ENCODE measurements at places on chromosomes 3 and 15. TPM values are rescaled to one million over a fixed set of nuclear protein-coding genes. Genes with fewer than 3 reads are reported as not detected.

The ZNF710 gene
- polyA plus RNA-seq: 14.5 TPM

The HCLS1 gene
- 1.1 TPM for polyA plus RNA-seq

DNA sequence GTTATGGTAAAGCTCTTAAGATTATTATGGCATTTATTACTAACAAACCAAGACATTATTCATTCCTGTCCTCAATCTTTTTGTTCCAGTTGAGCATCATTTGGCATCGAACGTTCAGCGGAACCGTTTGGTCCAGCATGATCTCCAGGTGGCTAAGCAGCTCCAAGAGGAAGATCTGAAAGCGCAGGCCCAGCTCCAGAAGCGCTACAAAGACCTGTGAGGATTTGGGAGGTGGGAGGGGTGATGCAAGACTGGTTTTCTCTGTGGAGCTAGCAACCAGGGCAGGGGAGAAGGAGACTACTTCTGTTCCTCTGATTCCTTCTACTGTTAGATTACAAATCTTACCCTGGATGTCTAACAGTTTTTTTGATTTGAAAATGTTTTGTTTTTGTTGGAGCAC is 27.6 kb upstream of the UTS2B start:
- no peak for DNase-seq
- no peak overlapping the region for H3K27ac ChIP-seq
- no peaks in the 10 kb centered on the region for H3K36me3 ChIP-seq
- no peak overlapping the region for H3K4me3 ChIP-seq
- no peaks in the 10 kb centered on the region for H3K27me3 ChIP-seq
- peaks cover 4% of the 10 kb centered on the region for H3K4me1 ChIP-seq

The PRRT3 gene
- polyA plus RNA-seq: 2.0 TPM

The USP50 gene
- polyA plus RNA-seq: 0.29 TPM

DNA sequence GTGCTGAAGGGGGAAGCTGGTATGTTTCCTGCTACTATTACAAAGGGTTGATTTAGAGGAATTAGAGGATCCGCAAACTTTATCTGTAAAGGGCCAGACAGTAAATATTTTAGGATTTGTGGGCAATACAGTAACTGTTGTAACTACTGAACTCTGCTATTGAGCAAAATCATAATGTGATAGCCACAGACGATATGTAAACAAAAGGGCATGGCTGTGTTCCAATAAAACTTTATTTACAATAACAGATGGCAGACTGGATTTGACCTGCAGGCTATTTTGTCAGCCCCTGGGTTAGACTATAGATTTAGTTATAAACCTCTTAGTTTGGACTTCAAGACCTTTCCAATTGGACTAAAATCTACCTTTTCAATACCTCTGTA is 27.8 kb upstream of the KCNMB2 start:
- H3K36me3 ChIP-seq: no peaks in the 10 kb centered on the region
- H3K27me3 ChIP-seq: no peaks in the 10 kb centered on the region
- H3K27ac ChIP-seq: peak overlapping the region; percentile 73
- H3K4me3 ChIP-seq: no peak overlapping the region

The RTP1 gene
- polyA plus RNA-seq: not detected

DNA sequence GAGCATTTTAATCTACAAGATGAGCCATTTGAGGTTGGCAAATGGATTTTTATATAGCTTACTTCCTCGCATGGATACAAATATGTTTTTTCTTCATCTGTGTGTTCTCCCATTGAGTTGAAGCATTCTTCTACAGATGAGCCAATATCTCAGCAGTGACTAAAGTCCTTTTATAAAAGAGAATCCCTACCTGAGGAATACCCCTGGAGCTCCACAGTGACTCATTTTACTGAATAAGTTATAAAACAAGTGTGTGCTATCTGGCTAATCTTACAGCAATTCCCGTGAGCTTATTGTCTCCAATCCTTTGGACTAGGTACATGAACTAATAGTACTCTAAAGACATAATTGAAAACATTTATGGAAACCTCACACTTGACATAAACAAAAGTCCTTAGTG is 354.2 kb upstream of the BCHE start:
- H3K4me3 ChIP-seq: no peak overlapping the region
- no peaks in the 10 kb centered on the region for H3K27me3 ChIP-seq
- H3K36me3 ChIP-seq: no peaks in the 10 kb centered on the region
- peak; percentile 10 for DNase-seq
- peak overlapping the region; percentile 51 for H3K27ac ChIP-seq
- no peaks in the 10 kb centered on the region for H3K4me1 ChIP-seq

DNA sequence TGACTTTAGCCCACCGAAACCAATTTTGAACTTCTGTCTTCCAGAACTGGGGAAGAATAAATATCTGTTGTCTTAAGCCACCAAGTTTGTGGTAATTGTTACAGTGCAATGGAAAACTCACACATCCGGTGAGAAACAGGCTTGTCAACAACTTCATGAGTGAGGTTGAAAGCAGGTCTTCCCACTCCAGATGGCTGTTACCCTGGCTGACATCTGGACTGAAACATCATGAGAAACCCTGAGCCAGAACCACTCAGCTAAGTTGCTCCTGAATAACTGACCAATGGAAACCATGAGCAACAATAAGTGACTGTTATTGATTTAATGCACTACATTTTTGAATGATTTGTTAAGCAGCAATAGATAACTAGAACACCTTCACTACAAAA is 10.3 kb downstream of the ACSBG1 start:
- H3K27me3 ChIP-seq: no peaks in the 10 kb centered on the region
- peaks cover 3% of the 10 kb centered on the region for H3K4me1 ChIP-seq
- DNase-seq: no peak
- peak overlapping the region; percentile 39 for H3K27ac ChIP-seq
- no peak overlapping the region for H3K4me3 ChIP-seq

GRCh38 chr15:87419344-87419743 is 837.2 kb downstream of the NTRK3 start:
- H3K4me1 ChIP-seq: no peaks in the 10 kb centered on the region
- no peak overlapping the region for H3K4me3 ChIP-seq
- H3K36me3 ChIP-seq: no peaks in the 10 kb centered on the region
- DNase-seq: no peak
